Activated T-cell treated with anti-CD3 and anti-CD28 coated beads for 4 hours (primary cell): ENCODE measurements at places on chromosomes 7 and 10.

DNA sequence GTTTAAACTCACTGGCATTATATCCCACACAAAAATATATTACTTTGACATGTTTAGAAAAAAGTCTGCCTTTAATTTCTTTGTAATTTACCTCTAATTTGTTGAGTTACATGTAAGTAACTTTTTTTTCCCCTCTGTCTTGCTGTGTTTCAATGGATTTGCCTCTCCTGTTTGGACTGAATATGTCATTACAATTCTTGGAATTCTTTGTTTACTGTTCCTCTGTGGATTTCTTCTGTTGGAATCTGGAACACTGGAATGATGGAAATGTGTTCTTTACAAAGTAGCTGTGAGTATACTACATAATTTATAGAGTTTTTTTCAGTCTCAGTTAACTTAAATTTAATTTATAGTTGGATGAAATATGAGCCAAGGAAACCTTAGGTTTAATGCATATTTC is 30.4 kb downstream of the SEPTIN7 start:
- DNase-seq, result no peak

- no peak for DNase-seq
These were observed 25.4 kb downstream of the AIFM2 start for GRCh38 chr10:70106958-70107791.

DNA sequence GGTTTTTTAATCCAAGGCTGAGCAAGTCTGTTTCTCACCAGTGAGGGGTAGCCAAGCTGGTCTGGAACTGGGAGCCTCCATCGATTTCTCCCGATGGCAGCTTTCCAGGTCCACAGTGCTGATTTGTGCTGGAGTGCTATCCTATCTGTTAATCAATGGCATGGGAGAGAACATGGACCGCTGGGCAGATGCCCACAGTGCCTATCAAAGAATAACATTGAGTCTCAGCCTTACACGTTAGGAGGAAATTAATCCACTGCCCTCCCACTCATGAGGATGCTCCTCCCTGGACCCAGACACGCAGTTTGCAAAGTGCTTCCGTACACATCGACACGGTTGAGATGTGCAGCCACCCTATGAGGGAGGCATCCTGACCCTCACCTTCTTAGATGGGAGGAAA is 36.0 kb upstream of the CUX1 start:
- DNase-seq, result no peak

DNA sequence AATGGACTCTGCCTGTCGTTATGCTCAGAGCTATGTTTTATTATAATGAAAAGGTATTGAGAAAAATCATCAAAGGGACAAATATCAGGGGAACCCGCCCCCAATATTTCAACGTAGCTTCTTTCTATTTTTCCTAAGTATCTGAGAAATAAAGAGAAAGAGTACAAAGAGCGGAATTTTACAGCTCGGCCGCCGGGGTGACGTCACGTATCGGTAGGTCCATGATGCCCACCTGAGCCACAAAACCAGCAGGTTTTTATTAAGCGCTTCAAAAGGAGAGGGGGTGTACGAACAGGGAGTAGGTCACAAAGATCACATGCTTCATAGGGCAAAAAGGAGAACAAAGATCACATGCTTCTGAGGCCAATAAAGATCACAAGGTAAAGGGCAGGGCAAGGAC is 281.6 kb upstream of the POM121L12 start:
- no peak for DNase-seq

DNA sequence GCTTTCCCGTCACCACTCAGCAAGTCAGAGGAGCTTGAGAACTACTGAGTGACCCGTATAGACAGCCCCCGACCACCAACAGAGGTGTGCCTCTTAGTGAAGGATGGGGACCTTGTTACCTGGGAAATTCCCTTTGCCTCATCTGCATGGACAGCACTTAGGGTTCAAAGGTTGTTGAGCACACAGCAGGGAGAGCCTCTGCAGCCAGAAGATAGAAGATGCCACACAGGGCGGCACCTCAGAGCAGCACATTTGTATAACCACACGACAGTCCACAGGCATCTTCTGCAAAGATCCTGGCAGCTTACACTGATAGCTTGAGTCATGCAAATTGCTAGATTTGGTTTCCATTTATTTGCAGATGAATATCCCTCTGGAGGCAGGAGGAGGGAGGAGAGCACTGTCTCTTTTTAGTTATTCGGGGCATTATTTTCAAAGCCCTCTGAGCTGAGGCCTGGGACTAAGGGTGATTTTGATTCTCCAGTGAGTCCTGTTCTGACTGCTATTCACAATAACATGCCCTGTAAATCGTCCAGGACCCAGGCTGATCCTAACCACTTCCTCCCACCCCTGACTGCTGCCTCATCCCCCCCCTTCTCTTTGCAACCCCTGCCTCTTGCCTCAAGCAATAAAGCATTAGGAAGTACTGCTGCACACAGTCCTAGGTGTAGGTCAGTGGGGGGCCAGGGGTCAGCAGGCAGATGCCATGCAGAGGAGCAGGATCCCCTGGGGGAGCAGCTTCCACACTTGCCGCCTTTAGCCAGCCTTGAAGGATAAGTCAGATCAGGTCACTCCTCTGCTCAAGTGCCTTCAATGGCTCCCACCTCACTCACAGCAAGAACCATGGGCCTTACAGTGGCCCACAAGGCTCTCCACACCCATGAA is 24.6 kb upstream of the INMT start:
- DNase-seq, result peak; percentile 23

DNA sequence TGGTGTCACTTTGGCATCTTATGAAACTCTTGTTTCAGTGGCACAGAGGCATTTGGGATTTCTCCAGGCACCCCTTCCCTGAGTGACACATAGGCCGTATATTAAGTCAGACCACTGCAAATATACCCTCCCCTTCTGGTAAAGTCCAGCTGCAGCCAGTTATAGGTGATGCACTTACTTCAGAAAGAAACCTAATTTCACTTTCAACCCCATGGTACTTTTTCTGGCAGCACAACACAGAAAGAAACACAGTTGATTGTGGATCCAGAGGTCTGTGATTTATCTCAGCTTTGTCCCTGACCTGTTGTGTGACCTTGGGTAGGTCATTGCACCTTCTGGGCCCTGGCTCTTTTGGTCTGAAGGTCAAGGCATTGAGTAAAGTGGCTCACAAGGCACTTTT is 173.2 kb downstream of the BUB3 start:
- no peak for DNase-seq

DNA sequence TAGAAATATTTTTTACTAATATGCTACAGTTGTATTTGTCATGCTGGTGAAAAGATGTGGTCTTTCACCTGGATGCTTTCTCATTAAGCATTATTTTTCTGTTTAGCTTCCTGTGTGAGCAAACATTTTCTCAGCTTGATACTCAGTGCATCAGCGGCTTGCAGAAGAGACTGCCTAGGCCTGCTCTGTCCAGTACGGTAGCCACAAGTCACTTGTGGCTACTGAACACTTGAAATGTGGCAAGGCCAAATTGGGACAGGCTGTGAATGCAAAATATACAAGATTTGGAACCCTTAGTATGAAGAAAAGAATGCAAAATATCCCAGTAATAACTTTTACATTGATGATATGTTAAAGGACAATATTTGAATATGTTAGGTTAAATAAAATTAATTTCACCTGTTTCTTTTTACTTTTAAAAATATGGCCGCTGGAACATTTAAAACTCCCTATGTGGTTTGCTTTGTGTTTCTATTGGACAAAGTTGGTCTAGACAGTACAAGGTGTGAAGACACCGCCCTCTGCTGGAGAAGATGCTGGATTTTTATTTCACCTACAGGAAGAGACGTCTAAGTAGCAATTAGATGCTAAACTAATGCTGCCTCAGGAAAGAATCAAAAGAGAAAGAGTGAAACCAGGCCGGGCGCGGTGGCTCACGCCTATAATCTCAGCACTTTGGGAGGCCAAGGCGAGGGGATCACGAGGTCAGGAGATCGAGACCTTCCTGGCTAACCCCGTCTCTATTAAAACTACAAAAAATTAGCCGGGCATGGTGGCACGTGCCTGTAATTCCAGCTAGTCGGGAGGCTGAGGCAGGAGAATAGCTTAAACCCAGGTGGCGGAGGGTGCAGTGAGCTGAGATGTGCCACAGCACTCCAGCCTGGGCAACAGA is 5.3 kb downstream of the SRGN start:
- DNase-seq, result peak; percentile 71

DNA sequence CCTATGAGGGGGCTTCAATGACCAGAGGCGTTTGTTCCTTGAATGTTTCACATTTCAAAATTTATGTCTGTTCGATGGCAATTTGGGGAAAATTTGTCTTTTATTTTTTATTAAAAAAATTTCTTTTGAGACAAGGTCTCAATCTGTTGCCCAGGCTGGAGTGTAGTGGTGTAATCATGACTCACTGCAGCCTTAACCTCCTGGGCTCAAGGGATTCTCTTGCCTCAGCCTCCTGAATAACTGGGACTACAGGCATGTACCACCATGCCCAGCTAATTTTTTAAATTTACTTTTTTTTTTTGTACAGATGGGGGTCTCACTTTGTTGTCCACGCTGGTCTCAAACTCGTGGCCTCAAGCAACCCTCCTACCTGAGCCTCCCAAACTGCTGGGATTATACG is 39.7 kb downstream of the OTUD1 start:
- DNase-seq, result no peak

- DNase-seq, result no peak
These were observed 21.8 kb downstream of the ITPRIP start for GRCh38 chr10:104316321-104317099.

DNA sequence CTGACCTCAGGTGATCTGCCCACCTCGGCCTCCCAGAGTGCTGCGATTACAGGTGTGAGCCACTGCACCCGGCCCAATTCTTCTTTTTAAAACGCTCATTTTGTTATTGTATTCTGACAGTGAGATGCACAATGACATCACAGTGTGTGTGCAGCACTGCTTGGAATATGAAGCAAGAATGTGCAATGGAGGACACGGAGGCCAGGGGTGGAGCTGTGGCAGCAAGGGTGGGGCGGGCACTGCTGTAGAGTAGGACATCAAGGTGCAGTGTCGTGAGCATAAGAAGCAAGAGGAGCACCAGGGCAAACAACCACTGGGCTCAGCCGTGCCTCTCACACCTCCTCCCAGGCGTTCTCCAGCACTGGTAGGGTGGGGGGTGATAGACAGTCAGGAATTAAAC is 26.8 kb upstream of the GRID1 start:
- no peak for DNase-seq

- DNase-seq, result no peak
These were observed 63.1 kb upstream of the NKX6-2 start for GRCh38 chr10:132848951-132849545.

DNA sequence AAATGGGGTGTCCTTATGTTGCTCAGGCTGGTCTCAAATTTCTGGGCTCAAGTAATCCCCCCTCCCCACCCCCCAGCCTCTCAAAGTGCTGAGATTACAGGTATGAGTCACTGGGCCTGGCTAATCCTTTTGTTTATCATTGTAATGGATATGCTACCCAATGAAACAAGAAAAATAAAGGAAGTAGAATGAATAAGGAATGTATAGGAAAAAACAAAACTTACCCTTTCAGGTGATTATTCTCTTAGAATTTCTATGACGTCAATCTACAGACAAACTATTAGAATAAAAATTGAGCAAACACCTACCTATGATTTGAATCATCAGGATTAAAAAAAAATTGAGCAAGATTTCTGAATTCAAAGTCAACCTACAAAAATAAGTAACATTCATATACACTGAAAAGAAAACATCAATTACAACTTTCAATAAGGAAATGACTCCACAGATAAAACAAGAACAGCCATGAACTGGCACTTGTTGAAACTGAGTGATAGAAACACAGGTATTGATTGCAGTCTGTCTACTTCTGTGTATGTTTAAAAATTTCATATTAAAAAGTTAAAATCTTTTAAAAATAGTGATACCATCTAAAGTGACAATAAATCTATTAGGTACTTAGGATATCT is 12.2 kb downstream of the ADAM12 start:
- DNase-seq, result no peak

GRCh38 chr10:60197206-60197605 is 192.5 kb downstream of the ANK3 start:
- no peak for DNase-seq

DNA sequence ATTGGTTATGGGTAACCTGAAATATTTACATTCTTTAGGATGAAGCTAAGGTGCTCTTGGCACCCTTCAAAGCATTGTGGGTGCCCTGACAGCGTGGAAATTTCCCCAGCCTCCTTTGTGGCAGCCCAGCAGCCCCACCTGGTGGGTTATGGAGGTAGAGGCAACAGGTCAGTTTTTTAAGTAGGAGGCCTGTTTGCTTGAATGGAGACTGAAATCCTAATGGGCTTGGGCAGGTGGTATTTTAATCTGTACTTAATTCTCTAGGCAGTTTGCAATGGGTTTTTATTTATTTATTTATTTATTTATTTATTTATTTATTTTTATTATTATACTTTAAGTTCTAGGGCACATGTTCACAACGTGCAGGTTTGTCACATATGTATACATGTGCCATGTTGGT is 139.4 kb downstream of the EPC1 start:
- DNase-seq, result peak; percentile 31

- no peak for DNase-seq
These were observed 4.7 kb upstream of the EBF3 start for GRCh38 chr10:129968853-129969183.
